Activated CD4-positive, alpha-beta T cell treated with anti-CD3 and anti-CD28 coated beads, Interleukin-2, amount 10 ng/mL, durations not matched to agents 24 days and 14 days (primary cell): ENCODE measurements at places on chromosomes 5 and 9.

DNA sequence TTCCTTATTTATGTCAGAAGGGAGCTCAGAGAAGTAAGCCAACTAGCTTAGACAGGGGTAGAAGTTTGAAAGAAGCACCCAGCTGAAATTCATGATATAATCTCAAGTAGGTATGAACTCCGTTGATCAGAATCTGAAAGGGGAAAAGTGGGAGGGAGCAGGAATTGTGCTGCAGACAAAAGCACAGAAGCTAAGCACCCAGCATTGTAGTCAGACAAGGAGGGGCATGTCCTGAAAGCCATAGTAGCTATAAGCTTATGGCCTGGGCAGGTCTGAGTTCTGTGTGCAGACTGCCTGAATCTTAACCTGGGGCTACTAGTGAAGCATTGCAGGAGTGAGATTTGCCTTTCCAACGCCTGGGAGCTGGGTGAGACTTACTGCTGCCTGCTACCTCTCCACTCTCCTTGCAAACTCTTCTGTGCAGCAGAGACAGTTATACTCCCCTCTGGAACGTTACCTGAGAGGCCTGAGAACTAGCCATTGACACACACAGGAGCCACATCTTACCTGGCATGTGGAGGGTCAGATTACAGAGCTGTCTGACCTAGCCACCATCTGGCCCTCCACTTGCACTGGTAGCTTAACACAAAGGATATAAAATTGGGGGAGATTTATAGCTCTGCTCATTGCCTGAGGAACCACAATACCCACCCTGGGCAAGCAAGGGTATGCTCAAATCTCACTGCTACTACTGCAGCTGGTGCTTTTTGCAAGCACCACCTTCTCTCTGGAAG lies 9.8 kb upstream of the CYLC2 start:
- no peak for DNase-seq

DNA sequence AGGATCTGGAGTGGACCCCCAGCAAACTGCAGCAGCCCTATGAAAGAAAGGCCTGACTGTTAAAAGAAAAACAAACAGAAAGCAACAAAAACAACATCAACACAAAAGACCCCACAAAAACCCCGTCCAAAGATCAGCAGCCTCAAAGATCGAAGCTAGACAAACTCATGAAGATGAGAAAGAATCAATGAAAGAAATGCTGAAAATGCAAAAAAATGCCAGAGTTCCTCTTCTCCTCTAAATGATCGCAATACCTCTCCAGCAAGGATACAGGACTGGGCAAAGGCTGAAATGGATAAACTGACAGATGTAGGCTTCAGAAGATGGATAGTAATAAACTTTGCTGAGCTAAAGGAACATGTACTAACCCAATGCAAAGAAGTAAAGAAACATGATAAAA lies 526.3 kb upstream of the DAB2 start:
- DNase-seq: no peak

DNA sequence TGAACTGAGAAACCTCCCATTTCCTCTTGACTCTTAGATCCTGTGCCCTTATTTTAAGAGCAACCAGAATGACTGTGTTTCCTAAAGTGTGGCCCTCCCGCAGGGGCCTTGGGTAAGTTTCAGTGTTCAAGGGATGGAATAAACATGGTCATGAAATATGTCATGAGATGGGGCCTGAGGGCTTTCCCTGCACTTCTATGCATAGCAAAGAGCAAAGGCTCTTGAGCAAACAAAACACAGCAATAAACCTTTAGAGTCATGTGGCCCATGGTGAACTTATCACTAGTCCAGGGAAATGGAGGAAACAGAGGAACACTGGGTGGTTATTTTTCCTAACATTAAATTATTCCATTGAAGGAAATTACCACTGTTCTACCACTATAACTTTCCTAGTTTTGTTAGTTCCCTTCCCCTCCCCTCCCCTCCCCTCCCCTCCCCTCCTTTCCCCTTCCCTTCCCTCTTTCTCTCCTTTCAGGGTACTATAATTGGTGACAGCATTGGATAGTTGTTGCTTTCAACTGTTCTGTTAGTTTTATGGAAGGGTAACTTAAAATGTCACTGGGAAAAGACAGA lies 72.4 kb downstream of the CTSL start:
- DNase-seq: no peak

- no peak for DNase-seq
Measured at GRCh38 chr9:5419987-5420386, 17.7 kb downstream of the PLGRKT start.

DNA sequence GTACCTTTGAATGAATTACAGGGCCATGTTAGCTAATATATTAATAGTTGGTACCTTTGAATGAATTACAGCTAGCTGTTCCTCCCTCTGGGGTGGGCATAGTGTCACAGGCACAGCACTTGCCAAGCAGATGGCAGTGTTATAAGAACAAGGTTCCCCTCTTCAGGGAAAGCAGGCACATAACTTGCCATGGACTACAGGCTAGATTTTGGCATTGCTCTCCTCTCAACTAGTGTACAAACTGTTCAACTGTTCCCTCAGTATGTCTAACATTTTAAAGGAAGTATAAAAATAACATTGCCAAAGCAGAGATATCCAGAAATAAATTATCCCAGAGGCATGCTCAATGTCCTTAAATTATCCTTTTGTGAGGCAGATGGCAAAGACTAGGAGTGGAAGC lies 33.7 kb downstream of the ABITRAM start:
- DNase-seq: no peak

DNA sequence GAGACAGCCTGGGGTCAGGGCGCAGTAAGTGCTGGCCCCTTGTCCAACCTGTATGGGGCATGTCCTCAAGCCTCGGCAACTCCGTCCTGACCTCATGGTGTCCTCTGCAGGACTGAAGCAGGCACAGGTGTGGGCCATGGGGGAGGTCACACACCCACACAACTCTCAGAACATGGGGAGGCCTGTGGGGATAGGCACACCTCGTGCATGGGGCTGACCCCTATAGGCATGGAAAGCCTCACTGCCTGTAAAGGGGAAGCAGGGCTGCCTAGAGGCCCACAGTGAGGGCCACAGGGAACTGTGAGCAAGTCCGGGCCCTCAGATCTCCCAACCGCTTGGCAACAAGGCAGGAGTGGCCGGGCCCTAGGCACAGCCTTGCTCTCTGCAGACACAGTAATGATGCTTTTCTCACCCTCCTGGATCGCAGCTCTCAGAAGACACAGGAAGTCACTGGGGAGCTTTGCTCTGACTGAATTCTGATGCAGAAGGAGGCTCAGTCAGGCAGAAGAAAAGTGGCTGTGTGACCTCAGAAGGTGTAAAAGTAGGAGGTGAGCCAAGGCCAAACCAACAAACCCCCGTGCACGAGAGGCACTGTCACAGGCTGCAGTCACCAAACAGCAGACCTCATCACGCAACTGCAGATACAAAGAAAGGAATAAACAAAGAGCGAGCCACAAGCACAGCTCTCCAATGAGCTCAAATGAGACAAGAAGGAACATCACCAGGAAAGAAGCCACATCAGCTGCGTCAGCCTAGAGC lies 5.4 kb downstream of the IPPK start:
- peak; percentile 78 for DNase-seq

- DNase-seq: no peak
Measured at GRCh38 chr5:1840741-1841521, 39.7 kb downstream of the NDUFS6 start.

DNA sequence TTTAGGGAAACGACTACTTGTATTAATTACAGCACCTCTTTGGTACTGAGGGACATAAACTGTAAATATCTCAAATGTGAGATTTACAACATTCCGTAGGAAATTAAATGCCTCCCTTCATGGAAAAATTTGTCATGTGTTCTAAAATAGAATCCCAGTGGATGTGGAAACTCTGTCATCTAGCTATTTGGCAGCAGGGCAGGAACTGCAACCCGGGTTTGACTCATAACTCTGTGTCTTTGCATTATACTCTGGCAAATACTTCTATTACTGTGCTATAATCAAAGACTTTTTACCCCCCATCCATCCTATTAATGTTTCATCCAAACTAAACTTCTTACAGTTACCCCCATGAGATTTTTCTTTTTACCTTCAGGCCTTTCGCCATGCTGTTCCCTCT lies 6.6 kb downstream of the PLPPR1 start:
- DNase-seq: no peak

DNA sequence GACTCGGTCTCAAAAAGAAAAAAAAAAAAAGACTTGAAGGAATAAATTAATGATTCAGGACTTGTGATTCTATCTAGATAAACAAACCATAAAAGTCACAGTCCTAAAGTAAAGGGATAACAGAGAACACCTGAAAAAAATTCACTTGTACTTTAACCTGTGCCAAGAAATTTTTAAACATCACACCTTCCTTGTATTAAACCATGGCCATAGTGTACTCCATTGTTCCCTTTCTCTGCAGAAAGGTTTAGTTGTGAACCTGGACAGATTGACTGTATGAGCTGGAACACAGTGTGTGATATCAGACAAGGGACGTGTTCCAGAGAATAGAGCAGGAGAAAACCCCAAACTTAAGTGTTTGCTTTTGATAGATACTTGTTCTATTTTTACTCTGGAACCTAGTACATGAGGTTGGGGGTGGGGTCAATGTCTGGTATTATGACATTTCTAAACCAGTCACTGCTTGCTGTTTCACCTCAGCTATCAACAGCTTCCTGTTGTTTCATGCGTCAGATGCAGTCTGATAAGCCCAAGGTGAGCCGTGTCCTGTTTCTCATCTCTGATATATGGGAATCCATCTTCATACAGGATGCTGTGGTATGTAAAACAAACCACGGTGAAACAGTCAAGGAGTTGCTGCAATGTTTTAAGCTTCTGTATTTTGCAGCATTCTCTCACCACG lies 62.5 kb upstream of the ITGA1 start:
- DNase-seq: peak; percentile 93

DNA sequence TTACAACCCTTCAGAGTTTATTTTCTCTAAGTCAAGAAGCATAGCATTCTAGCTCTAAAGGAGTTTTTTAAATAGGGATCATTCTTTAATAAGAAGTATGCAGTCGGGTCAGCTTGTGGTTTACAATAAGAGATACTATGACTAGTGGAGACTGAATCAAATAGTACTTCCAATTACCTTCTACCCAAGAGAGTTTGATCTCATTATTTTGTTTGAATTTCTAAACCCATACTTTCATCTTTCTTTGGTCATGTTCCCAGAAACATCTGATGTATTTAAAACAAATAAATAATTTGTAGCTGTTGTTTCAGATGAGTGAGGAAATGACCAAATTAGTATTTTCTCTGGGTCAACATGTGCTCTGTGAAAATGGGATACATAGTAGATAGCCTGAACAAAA lies 160.2 kb upstream of the CDH6 start:
- DNase-seq: no peak

- DNase-seq: no peak
Measured at GRCh38 chr5:15687401-15687800, 187.4 kb downstream of the FBXL7 start.
